ENCODE measurements at places on chromosomes 7 and 10.

GRCh38 chr10:31130406-31130805, 98.7 kb upstream of the ZNF438 start:
- DNase-seq = no peak

DNA sequence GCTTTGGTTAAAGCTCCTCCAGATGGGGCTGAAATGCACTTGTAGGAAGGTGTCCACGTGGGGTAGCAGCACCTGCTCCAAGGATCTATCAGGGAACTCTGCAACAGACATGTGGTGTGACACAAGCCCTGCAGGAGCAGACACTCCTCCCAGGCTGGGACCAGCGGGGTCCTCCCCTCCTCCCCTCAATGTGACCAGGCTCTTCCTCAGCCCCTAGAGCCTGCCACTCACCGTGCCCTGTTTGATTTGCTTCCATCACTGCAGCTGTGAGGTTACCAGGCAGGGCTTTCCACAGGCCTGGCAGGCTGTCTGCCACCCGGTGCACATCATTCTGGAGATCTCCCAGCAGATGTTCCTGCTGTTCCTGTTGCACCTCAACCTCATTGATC, 13.4 kb downstream of the MMRN2 start:
- no peak for DNase-seq

DNA sequence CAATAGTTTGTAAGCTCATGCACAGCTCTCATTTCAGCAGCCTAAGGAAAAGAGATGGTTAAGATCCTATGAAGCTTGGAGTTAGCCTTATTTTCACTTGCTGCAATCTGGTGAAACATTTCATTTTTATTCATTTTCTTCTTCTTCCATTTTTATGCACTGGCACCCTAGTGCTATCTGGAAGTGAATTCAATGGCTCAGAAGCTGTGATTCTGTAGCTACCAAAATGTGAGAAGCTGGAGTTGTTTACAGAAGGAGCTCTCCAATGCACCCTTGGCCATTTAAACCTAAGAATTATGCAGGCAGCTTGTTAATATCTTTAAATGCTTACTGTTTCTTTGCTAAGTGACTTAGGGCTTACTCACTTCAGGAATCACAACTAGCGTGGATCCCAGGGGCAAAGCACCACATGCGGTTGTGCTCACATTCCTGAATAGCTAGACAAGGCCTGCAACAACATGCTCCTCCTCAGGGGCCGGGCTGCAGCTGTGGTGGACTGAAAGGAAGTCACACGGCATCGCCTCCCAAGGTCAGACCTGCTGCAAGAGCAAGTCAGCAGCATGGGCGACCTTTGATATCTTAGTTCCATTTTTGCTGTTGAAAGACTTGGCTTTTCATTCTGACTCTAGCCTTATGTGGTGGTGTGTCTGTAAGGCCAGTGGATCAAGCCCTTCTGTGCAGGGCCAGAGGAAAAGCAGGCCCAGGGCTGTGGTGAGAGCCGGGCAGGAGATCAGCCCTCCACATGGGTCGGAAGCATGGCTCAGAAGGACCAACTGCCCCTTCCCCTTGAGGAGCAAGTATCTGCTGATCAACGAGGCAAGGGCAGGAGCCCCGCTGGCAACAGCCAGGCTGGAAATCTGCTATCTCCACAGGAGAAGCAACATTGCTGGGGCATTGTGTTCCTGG, 91.9 kb upstream of the MBL2 start:
- no peak for DNase-seq

- DNase-seq = no peak
Measured at GRCh38 chr10:88107296-88108097, 244.1 kb downstream of the PTEN start.

DNA sequence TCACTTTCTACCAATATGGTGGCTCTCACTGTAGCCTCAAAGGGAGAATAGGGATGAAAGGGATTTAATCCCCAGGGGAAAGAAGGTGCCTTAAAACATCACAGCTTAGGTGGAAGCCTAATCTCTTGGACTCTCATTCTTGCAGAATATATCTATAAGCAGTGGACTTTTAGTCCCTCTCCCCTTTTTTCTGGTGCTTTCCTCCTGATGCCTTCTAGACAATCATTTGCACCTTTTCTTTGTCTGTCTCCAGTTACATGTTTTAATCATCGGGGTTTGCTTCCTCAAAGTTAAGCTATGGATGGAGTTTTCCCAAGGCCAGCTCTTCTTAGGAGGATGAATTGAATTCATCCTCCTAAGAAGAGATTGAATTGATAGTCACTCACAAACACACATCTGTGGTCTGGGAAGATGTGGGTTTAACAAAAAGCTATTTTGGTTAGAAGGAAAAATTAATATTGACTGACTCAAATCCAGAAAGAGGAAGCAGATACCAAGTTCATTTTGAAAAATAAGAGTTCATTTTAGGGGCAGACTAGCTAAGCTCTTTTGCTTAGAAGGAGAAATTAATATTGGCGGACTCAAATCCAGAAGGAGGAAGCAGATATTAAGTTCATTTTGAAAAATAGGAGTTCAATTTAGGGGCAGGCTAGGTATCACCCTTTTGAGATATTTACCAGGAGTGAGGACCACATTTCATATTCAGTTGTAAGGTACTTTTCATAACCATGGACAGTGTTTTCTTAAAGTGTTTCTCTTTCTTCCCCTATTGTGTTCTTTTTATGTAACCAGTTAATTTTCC, 35.2 kb upstream of the PLEKHS1 start:
- no peak for DNase-seq

DNA sequence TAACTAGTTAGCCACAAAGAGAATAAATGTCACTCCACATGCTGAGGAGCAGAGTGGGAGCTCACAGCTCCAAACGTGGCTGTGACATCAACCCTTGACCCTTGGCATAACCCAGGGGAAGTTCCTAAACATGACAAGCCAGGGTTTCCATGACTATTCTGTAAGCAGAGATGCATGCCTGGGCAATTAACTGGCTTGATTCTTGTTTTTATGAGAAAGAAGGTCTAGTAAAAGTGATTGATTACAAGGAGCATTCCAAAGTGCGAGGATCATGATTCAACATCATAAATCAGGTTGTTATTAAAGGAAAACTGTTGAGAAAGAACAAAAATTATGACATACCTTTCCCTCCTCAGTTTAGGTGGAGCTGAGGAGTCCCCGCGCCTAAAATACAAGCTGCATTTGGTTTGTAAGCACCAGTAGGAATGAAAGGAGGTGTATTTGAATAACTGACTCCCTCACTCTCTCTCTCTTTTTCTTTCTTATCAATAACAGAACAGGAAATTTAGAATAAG, 108.4 kb downstream of the SFMBT2 start:
- DNase-seq = no peak

DNA sequence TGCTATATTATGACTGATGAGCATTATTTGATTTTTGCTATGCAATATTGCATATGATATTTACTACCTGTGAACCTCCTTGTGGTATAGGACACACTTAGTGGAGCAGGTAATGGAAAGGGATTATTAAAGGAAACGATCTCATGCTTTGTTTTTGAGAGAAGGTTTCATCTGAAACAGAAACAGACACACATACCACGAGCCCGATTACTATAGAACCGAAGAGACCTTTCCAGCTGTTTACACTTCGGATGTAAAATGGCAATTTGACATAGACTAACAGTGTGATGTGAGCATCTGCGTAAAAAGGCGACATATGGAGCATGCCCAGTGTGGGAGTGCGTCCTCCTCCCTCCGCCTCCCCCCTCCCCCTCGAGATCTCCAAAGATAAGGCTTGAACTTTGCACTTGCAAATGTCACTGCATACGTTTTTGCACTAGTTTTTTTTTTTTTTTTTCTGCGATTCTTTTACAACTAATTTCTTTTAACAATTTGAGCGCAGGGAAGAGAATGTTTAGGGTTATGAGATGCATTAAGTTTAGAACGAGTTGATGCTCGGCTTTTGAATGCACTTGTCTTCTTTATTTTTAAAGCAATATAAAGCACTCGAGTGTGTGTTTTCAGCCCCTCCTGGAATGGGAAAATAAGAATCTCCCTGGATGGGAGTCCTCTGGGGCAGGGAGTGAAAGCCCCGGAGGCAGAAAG, 251.0 kb downstream of the NSUN6 start:
- DNase-seq = no peak

GRCh38 chr7:151570366-151570915, 50.7 kb upstream of the RHEB start:
- no peak for DNase-seq

Data from CD4-positive, alpha-beta T cell treated with Interleukin-10 for 1 hour (primary cell).